Stimulated activated naive CD4-positive, alpha-beta T cell (primary cell): ENCODE measurements at places on chromosomes 16 and 17.

GRCh38 chr17:17833658-17834357 lies 3.0 kb downstream of the SREBF1 start:
- DNase-seq, result no peak

GRCh38 chr16:12639044-12639443 lies 164.6 kb downstream of the CPPED1 start:
- no peak for DNase-seq

GRCh38 chr16:19375561-19376158 lies 42.0 kb upstream of the TMC5 start:
- DNase-seq, result no peak

GRCh38 chr17:44108440-44109311 lies 14.8 kb downstream of the HDAC5 start:
- DNase-seq, result no peak

GRCh38 chr17:80358861-80359260 lies 56.1 kb upstream of the ENDOV start:
- no peak for DNase-seq

- DNase-seq, result no peak
Observed at GRCh38 chr17:40588552-40588951, 23.3 kb upstream of the CCR7 start.

DNA sequence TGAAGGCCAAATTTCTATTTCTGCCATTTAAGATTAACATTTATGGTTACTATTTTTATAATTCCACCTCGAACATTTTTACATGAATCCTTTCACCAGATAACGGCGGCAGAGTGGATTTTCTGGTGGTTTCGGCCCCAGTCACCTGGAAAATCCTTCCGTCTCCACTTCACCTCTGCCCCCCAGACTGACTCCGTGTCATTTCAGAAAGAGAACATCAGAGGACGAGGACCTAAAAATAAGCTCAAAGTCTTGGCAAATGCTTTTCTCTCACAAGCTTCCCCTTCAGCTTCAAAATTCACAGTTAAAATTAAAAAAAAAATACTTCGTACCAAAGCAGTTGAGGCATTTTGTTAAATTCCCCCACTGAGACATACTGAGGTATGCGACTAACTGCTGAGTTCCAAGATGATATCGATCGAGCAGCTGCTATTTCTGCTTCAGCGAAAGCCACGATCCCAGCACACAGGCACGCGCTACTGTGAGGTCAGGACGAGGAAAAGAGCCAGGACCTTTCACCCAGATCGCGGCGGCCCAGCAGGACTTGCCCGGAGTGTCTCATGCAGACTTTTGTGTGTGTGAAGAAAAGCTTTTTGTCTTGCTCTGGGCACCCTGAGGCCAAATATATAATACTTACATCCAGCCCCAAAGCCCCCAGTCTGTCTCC lies 36.8 kb downstream of the ASPA start:
- no peak for DNase-seq

- no peak for DNase-seq
Observed at GRCh38 chr17:64340557-64340956, 50.1 kb downstream of the PECAM1 start.

- DNase-seq, result no peak
Observed at GRCh38 chr16:60414613-60415012, 1621.6 kb downstream of the CDH8 start.

- DNase-seq, result no peak
Observed at GRCh38 chr17:64689106-64689505, 27.0 kb upstream of the SMURF2 start.

GRCh38 chr16:56199164-56199563 lies 7.9 kb downstream of the GNAO1 start:
- DNase-seq, result no peak

GRCh38 chr16:59880611-59881010 lies 1146.5 kb upstream of the GOT2 start:
- no peak for DNase-seq

GRCh38 chr16:185691-186090 lies 5.4 kb downstream of the HBQ1 start:
- no peak for DNase-seq

DNA sequence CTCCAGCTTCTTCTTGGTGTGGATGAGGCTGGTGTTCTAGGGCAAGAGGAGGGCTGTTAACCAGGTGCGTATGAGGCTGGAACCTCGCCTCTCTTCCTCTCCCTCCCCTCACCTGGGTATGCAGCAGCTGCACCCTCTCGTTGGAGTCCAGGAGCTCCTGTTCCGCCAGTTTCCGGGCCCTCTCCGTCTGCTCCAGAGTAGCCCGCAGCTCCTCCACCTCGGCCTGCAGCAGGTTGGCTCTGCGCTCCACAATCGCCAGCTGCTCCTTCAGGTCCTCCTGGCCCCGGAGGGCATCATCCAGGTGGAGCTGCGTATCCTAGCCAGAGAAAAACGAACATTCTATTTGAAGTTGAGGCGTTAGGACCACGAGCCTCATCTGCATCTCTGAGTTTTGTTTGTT lies 25.4 kb downstream of the MYH3 start:
- DNase-seq, result no peak

DNA sequence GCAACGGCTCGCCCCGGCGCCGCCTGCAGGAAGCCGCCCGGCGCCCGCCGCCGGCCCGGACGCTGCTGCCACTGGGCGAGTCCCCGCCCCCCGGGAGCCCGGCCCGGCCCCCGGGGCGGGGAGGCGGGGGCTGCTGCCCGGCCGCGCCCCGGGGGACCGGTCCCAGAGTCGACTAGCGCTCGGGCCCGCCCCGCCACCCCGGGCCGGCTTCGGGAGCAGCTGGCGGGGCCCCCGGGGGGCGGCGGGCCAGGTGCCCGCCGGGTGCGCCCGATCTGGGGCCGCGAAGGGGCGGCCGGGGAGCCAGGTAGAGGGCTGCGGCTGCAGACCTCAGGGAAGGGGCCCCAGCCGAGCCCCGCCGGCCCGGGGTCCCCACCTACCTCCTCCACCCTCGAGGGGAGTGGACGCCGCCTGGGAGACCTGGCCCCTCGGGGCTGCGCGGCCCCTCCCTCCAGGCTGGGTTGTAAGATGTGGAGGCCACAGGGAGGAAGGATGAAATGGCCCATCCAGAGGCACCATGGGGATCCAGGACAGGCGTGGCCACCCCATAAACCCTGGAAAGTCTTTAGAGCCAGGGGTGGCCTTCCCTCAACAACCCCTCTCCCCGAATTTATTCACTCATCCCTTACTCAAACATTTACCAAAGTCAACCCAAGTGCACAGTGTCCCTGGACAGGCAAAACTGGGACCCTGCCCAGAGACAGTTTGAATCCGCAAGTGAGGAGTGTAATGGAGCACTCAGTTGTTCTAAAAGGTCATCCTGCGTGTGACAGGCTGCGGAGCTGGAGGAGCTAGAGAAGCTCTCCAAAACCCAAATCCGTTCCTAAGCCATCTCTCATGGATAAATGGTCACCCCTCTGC lies at the start of gene CDYL2:
Gene CDYL2 (minus strand): TSS at position 73 of the 858 bp plus-strand sequence. CDS start 425 bp downstream, outside the sequence.
- DNase-seq, result no peak

GRCh38 chr17:4449736-4450135 lies 16.0 kb downstream of the SPNS3 start:
- DNase-seq, result no peak

GRCh38 chr17:44961921-44962350 lies 6.2 kb downstream of the C1QL1 start:
- no peak for DNase-seq

- DNase-seq, result peak; percentile 25
Observed at GRCh38 chr17:67221062-67221998, 23.7 kb downstream of the HELZ start.

DNA sequence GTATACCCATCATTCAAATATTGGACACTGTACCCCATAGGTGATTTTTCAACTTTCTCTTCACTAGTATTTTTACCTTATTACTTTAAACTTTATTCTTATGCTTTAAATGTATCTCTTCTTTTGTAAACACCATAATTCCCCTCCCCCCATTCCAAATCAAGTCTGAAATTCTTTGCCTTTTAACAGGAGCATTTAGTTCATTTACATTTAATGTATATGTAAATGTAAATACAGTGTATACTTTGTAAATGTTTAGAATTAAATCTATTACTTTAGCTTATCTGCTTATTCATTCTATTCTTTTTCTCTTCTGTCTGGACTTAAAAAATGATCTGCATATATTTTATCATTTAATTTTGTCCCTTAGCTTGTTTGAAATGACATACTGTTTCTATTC lies 30.0 kb upstream of the ADGRG1 start:
- DNase-seq, result no peak

GRCh38 chr17:16272111-16272840 lies 55.3 kb downstream of the PIGL start:
- no peak for DNase-seq

GRCh38 chr16:50532576-50532975 lies 15.6 kb upstream of the NKD1 start:
- no peak for DNase-seq

DNA sequence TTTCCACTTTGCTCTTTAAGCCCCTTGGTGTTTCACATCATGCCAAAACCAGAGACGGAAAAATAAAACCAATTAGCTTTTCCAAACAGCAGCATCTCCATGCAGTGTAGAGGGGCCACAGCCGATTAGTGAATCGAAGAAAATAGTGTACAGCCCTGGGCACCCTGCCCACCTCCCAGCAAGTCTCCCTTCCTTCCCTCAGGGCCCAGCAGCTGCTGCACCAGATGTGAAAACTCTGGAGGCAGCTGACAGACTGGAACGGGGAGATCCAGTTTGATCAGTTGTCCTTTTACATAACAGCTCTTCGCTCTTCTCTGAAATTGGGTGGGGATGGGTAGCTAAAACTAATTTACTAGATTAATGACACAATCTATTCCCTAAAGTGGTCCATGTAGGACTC lies 19.3 kb downstream of the TMEM11 start:
- DNase-seq, result no peak

DNA sequence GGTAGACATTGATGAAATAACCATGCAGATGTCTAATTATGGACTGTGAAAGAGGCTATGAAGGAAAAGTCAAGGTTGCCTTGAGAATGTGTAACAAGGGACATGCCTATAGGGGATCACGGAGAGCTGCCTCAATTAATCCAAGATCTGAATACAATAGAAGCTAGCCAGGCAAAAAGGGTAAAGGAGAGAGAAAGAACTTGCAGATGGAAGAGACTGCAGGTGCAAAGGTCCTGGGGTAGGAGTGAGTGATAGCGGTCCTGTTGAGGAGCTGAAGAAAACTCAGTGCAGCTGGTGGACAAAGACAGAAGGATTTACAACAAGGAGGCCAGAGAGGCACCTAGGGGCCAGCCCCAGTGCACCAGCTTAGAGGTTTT lies 15.9 kb upstream of the TNS4 start:
- DNase-seq, result no peak

GRCh38 chr17:16488186-16488967 lies 3.6 kb downstream of the LRRC75A start:
- DNase-seq, result no peak

GRCh38 chr16:85514598-85515318 lies 98.4 kb upstream of the GSE1 start:
- DNase-seq, result no peak

- no peak for DNase-seq
Observed at GRCh38 chr16:27311448-27311830, 2.3 kb upstream of the IL4R start.

GRCh38 chr16:85093705-85094104 lies 18.6 kb downstream of the CIBAR2 start:
- no peak for DNase-seq

GRCh38 chr16:74888232-74888862 lies 96.6 kb downstream of the WDR59 start:
- DNase-seq, result no peak

DNA sequence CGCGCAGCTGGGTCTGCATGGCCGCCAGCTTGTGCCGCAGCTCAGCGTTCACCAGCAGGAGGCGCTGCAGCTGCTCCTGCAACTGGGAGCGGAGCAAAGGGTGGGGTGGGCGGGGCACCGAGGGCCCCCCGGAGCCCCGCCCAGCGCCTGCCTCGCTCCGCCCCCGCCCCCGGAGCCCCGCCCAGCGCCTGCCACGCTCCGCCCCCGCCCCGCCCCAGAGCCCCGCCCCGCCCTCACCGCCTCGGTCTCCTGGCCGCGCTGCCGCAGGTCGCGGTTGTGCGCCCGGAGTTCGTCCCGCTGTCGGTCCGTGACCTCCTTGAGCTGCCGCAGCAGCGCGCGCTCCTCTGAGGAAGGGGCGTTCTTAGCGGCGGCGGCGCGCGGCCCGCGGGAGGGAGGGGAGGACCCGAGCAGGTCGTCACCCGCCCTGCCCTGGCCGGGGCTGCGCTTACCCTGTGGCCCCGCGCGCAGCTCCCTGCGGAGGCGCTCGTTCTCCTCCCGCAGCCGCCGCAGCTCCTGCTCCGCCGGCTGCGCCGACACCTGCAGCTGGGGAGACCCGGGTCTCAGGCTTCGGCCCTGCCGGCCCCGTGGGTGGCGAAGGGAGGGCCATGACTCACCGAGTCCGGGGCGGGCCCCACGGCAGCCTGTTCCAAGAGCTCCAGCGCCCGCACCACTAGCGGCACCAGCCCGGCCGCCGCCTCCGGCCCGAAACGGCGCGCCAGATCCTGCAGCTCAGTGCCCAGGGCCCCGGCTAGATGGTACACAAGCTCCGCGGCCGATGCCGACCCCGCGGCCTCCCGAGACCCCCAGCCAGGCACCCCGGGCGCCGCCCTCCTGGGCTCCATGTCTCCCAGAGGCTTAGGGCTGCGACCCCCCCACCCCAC lies 463 bp downstream of the RILP start:
- DNase-seq, result peak; percentile 94

DNA sequence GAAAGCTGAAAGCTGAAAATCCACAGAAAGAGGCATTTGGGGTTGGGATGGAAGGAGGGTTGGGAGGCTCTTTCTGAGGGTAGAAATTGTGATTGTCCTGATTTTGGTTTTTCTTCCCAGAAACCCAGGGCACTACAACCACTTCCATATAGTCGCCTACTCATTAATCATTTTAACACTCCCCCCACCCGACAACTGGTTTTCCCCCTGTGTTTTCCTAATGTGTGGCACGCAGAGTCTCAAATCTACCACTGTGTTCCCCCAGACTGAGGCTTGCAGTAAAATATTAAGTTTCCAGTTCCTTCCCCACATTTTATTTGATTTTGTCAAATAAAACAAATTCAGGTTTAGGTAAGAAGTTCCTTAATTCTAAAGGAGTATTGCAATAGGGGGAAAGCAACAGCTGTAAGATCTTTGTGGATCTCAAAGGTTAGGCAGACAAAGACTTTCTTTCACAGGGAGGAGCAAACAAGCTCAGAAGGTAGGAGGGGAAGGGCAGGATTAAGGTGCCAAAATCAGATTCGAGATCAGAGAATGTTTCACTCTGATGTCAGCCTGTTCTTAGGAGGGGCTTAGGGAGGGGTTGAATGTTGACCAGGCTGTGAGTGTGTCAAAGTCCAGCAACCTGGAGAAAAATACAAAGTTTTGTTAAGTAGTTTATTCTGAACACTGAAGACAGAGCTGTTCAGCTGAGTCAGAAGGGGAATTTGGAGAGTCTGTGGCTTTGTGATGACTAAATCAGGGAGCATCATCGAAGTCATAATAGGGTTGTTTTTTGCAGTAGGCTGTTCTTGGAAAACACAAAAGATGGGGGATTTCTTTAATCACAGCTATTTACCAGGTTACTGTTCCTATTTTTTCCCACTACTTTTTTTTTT lies 3.6 kb downstream of the ZNF267 start:
- peak; percentile 7 for DNase-seq

GRCh38 chr17:20302246-20302917 lies 165.0 kb downstream of the LGALS9B start:
- no peak for DNase-seq

- DNase-seq, result no peak
Observed at GRCh38 chr16:78955206-78955605, 645.3 kb downstream of the MAF start.

- DNase-seq, result no peak
Observed at GRCh38 chr16:2095918-2096582, 39.6 kb downstream of the PKD1 start.

GRCh38 chr17:2398655-2399571 lies 1.9 kb downstream of the MNT start:
- DNase-seq, result peak; percentile 35

- no peak for DNase-seq
Observed at GRCh38 chr16:88086571-88087516, 135.6 kb downstream of the BANP start.
